ENCODE measurements at places on chromosomes 11 and 22. TPM values are rescaled to one million over a fixed set of nuclear protein-coding genes. Genes with fewer than 3 reads are reported as not detected.

- no peak for DNase-seq
These were observed 15.8 kb downstream of the VPS37C start for GRCh38 chr11:61145228-61146005.

DNA sequence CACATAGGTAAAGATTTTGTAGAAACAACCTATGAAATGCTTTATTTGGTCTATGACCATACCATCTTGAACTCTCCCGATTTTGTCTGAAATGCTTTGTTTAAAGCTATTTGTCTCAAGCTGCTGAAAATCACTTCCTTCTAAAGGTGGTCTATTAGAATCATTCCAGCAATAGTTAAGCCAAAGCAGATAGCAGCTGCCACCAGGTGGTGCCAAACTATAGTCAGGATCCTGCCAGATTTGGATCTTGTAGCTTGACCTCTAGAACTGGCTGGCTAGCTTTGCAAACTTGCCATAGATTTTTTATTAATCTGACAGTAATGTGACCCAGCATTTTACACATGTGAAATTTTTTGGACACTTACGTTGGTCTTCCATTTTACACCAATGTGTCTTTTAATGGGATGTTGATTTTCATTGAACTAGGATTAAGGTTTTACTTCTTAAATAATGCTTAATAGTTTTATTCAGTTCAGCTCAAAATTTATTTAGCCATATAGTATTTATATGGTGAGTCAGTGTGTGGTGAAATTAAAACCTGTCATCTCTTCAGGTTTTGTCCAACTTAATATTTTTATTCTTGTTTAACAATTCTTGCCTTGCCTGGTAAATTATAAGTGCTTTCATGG lies 19.7 kb downstream of the CTR9 start:
- peak; percentile 72 for DNase-seq

GRCh38 chr11:62001450-62002191 lies 34.2 kb upstream of the FTH1 start:
- DNase-seq = no peak

DNA sequence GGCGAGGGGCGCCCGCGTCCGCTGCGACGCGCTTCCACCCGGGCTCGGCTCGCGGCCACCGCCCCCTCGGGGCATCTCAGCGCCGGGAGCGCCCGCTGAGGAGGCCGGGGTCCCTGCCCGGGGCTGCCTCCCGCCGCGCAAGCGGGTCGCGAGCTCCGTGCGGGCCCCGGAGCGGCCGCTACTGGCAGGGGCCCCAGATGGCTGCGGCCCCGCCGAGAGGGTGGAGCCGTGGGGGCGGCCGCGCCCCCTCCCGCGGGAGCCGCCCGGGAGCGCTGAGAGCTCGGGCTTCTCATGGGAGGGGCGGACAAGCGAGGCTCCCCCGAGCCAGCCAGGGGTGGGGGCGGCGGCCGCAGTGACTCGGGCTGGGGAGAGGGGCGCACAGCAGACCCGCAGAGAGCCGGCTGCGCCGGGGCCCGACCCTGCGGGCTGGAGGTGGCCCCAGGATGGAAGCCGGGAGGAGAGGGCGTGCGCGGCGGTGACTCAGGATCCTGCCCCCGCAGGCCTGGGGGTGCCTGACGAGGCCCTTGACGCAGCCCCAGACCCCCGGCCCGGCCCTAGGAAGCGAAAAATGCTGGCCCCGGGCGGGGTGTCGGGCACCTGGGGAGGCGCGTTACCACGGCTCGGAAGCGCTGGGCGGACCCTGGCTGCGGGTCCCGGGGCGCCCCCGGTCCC lies 603 bp upstream of the ZFTA start:
- peak; percentile 56 for DNase-seq

GRCh38 chr22:43393132-43393843 lies 18.5 kb upstream of the MPPED1 start:
- no peak for DNase-seq

GRCh38 chr11:131756479-131757110 lies 386.2 kb downstream of the NTM start:
- no peak for DNase-seq

- DNase-seq = peak; percentile 44
These were observed 988 bp upstream of the FLI1 start for GRCh38 chr11:128692753-128693415.

DNA sequence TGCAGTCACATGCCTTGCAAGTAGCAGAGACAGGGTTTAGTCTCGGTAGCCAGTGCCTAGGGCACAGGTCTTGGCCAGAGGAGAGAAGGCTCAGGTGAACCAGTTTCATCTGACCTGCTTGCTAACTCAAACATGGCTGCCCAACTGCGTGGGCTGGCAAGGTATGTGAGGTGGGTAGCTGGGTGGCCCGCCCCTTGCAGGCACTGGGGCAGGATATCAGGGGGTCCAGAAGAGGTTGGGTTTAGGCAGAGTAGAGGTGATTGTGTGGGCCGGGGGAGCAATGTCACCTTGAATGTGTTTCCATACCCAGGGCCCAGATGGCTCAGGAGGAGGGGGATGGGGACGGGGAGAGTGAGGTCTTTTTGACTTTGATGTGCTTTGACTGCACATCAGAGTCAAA lies 37.7 kb downstream of the ST3GAL4 start:
- no peak for DNase-seq

GRCh38 chr11:44969651-44970252 lies 19.1 kb upstream of the TP53I11 start:
- DNase-seq = no peak

DNA sequence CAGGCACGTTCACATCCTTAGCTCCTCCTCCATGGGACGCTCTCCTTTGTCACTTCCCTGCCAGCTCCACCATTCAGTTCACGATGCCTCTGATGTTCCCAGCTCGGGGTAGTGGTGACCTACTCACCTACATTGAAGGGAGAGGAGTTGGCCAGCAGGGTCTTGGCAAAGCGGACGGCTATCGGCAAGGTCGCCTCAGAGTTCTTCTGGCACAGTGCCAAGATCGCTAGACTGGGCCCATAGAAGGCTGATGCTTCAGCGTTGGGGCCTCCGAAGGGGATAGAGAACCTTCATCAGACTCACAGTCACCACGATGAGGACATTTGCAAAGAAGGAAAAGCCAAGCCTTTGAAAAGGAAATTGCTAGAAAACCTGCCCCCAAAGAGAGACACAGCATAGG lies 3.0 kb downstream of the CBLIF start:
- DNase-seq = no peak

- DNase-seq = no peak
These were observed 179.7 kb downstream of the TBC1D22A start for GRCh38 chr22:46941968-46942798.

DNA sequence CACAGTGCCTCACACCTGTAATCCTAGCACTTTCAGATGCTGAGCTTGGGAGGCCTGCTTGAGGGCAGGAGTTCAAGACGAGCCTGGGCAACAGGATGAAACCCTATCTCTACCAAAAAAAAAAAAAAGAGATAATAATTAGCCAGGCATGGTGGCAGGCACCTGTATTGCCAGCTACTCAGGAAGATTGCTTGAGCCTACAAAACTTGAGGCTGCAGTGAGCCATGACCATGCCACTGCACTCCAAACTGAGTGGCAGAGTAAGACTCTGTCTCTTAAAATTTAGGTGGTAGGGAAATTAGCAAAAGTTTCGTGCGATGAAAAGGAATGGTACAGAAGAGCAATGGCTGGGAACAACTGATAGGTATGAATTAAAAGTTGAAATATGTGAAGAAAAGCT lies 18.0 kb downstream of the ST13 start:
- no peak for DNase-seq

GRCh38 chr11:72576243-72576595 lies 98.0 kb downstream of the PDE2A start:
- peak; percentile 23 for DNase-seq

DNA sequence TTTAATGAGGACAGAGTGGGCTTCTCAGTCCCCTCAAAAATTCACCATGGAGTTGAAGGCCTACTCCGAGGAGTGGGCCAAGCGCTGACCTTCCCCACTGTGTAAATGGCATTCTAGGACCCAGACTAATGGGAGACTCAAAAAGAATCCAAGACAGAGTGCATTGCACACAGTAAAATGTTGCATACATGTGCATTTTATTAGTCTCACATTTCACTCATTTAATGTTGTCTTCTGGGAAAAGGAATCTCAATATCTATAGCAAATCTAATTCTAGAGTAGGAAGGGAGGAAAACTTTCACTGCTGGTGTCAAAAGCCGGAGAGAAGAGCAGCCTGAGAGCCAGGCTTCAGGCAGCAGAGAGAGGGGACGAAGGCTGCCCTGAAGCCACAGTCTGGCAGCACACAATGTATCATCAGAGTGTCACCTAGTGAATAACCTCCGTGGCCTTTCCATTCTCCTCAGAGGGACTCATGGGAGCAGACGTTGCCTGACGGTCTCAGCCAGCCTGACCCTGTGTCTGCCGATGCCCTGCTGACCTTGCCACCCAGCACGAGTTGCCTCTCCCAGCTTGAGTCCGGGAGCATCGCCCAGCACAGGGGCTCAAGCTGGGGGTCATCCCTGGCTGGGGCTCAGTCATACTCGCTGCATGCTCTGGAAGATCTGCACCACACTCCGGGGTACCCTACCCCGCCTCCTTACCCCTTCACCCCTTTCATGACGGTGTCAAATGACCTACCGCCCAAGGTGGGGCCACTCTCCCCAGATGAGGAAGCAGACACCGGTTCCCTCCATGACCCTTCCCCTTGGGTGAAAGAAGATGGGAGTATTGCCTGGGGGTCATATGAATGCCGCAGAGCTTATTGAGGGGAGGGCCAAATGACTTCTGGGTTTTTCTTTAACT lies 12.9 kb upstream of the POU2AF3 start:
- DNase-seq = no peak

DNA sequence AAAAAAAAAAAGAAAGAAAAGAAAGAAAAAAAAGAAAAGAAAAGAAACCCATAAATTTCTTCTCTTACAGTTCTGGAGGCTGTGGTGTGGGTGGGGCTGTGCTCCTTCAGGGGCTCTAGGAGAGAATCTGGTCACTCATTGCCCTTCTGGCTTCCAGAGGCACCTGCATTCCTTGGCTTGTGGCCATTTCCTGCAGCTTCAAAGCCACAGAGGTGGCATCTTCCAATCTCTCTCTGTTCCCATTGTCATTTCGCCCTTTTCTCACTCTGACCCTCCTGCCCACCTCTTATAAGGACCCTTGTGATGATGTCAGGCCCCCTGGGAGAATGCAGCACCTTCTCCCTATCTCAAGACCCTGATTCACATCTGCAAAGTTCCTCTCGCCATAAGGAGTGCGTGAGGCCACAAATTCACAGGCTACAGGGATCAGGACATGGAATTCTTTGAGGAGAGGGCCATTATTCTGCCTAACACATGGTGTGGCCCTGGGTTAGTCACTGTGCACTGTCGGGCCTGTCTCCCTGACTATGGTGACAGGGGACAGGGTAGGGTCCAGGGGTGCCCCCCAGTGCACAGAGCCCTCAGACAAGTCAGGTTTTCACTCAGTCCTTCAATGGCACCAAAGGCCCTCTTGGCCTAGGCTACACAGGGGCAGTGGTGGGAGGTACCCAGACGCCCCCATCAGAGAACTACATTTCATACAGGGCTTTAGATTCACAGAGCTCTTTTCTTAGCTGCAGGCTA lies 38.6 kb upstream of the PRR5 start:
- DNase-seq = no peak

DNA sequence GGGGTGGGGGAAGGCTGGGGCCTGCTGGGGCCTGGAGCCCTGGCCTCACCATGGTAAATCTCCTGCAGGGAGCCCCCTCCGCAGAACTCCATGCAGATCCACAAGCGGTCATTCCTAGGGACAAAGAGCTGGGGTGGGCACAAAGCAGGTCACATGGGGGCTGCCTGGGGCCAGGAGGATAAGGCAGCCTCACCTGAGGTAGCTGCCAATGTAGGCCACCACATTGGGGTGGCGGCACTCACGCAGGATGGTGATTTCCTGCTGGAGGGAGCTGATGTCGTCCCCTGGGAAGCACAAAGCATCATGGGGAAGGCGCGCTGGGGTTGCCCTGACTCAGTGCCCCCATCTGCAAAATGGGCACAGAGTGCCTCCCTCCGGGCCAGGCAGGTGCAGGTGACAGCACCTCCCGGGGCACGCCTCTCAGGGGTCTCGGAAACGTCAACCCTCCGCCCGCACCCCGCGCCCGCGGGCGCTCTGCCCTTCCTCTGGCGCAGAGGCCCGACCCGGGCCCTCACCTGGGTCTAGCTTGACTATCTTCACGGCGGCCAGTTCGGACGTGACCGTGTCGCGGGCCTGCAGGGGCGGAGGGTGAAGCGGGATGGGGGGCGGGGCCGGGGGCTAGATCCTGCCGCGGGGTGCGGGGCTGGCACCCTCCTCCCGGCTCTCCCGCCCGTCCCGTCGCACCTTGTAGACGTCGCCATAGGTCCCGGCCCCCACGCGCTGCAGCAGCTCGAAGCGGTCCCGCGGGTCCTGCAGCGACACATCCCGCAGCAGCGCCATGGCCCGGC lies 450 bp downstream of the MAP4K2 start:
- DNase-seq = peak; percentile 89

- no peak for DNase-seq
These were observed 112.6 kb downstream of the ST3GAL4 start for GRCh38 chr11:126468102-126468521.

GRCh38 chr11:124493016-124493655 lies 47.6 kb upstream of the OR8B8 start:
- no peak for DNase-seq

- DNase-seq = no peak
These were observed 1.8 kb downstream of the PRSS23 start for GRCh38 chr11:86802146-86802545.

DNA sequence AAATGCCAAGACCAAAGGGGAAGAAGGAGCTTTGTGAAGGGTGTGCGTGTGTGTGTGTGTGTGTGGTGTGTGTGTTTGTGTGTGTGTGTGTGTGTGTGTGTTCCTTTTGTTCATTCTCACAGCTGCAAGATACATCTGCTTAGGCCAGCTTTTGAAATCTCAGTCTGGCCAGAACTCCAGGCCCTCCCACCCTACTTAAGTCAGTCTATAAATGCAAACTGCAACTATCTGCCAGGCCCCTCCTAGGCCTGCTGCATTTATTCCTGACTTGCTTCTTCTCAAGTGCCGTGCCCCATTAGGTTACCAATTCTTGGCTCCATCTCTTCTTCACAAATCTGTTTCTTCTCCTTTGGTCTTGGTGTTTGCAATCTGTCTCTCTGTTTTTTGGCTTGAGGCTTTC lies 21.6 kb upstream of the RIC3 start:
- DNase-seq = no peak

- DNase-seq = no peak
These were observed 51.6 kb upstream of the BARX2 start for GRCh38 chr11:129323896-129324502.

GRCh38 chr11:31824332-31824878 lies 13.3 kb upstream of the PAX6 start:
- no peak for DNase-seq

DNA sequence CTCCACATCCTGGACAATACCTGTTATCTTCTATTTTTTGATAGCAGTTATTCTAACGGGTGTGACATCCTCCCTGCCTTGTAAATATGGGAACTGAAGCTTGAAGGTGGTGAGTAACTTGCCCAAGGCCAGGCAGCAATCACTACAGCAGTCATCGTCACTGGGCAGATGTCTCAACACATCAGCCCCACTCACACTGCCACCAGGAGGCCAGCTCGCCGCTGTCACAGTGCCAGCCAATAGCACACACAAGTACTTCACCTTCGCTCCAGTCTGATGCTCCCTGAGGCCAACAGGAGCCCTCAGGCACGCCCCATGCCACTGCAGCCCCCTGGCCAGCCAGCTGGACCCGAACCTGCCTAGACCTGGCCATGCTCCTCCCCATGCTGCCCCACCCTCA lies 4.9 kb upstream of the TTLL1 start:
- no peak for DNase-seq

- DNase-seq = peak; percentile 72
These were observed 27.1 kb downstream of the PTDSS2 start for GRCh38 chr11:477052-477715.

HORMAD2 gene
- not detected for total RNA-seq

CEND1 gene
- 0.16 TPM for total RNA-seq

OR51B6 gene
- total RNA-seq = not detected

MAPK8IP2 gene
- total RNA-seq = 1.1 TPM

CD6 gene
- total RNA-seq = 6.7 TPM

PDGFB gene
- total RNA-seq = 14.2 TPM

GLB1L2 gene
- total RNA-seq = 10.0 TPM

CASP5 gene
- total RNA-seq = 0.91 TPM

Measured in kidney (tissue), 22 donors.